ENCODE measurements at places on chromosomes 16 and 17.

DNA sequence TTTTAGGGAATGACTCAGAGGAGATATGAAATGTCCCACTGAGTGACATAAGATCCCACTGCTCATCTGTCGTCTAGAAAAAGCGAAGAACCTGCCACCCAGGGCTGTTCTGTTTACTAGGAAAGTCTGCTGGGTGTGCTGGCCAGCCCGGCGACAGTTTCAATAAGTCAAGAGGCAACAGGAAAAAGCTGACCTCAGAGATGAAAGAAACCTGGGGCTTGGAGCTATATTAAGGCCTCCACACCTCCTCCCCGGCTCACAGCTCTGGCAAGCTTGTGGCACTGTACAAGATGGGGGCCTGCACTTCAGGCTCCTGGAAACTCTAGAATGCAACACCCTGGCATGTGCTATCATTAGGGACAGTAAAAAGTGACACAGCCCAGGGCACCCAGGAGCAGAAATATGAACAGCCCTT is 10.6 kb downstream of the ZFHX3 start:
- no peak for DNase-seq

DNA sequence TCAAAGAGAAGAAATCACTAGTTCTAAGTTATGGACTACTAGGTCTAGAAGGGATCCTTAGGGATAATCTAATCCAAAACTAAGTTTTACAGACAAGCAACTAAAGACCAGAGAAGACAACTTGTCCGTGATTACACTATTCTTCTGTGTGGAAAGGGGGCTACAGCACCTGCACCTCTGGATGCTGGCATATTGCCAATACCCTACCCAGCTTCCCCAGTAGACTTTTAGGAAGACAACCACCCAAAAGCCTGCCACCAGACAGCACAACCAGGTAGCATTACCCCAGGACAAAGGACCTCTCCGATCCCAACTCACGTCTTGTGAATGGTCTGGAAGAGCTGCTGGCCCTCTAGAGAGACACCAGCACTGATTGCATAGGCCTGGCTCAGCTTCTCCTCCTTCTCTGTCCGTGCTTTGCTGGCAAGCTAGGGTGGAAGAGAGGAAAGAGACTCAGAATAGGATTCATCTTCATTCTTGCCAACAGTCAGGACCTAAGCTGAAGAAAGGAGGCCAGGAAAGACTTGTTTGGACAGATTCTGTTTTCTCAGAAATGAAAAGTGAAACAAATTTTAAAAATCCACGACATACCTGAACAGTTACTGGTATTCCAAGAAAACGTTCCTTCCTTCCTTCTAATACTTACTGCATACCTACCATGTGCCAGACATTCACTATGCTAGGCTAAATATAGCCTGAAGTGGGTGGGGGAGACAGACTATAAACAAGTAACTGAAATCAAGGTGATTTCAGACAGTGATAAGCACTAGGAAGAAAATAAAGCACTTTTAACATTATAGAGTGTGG is 25.3 kb upstream of the TMEM101 start:
- no peak for DNase-seq

DNA sequence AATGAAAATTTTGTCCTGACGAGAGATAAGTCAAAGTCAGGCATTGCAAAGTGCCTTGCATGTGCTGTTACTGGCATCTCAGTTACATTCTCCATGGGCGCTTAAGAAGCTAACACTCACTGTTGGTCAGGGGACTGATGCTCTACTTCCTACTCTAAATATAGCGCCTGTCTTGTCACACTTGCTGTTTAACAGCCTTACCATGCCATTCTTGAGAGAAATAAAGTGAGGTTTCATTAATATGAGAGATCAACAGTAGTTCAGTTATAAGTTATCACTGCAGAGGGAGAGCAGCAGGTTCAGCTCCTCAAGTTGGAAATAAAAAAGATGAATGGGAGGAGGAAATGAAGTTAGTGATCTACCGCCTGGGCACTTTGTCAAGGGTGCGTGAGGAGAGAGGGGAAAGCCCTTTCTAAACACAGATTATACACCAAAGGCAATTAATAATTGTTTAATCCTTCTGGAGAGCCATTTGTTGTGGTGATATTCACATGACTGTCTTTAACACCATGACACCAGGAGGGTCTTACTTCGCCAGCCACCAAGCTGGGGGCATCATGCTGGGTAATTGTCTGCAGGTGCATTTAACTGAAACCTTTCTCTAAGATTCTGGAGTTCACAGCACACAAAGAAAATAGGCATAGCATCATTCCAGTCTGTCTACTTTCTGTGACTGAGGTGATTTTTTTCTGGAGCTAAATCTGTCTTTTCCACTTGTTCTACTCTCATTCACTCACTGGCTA is 568.7 kb upstream of the HSBP1 start:
- DNase-seq: no peak

DNA sequence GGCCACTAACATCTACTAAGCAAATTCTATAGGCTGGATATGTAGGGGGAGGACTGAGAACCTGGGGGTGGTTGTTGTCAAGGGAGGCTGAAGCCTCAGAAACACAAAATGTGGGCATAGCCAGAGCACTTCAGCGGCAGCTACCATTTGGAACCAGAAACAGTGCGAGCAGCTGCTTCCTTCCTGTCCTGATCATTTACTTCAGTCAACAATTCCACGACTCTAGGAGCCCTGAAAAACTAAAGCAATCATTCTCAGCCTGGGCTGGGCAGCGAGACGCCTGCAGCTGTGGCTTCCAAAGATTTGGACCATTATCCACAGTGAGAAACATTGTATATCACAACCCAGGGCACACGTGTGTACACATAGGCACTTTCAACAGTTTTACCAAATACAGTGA is 93.9 kb upstream of the WSCD1 start:
- no peak for DNase-seq

- DNase-seq: no peak
Measured at GRCh38 chr17:59327121-59327980, 4.1 kb upstream of the YPEL2 start.

DNA sequence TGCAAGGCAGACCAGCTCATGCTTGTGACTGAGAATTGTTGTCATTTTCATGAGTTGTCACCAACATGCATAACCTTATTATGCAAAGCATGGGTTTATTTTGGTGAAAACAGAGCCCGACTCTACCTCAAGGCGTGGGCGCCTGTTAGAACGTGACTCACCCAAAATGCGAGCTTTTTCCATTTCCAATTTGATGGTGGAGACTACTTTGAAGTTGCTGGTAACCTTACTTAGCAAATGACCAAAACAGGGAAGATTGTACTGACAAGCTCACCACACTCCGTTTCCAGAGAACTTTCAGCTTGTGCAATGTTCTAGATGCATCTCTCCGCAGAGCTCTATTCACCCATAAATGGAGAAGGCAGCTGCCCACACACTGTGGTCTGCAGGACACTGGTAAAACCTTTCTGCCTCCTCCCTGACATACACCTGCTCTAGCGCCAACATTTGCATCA is 284.5 kb downstream of the MAF start:
- DNase-seq: no peak

GRCh38 chr17:31425282-31426040 is 34.0 kb downstream of the RAB11FIP4 start:
- DNase-seq: peak; percentile 93
